GM10248 (cell line): ENCODE measurements at places on chromosomes 12 and 14.

GRCh38 chr14:45199230-45199629 is 53.8 kb downstream of the MIS18BP1 start:
- DNase-seq, result no peak

GRCh38 chr14:31257244-31257553 is 49.6 kb upstream of the HECTD1 start:
- no peak for DNase-seq

GRCh38 chr14:75441728-75442127 is 13.9 kb downstream of the JDP2 start:
- DNase-seq, result no peak

- no peak for DNase-seq
Measured at GRCh38 chr14:54610051-54610977, 43.4 kb downstream of the SAMD4A start.

DNA sequence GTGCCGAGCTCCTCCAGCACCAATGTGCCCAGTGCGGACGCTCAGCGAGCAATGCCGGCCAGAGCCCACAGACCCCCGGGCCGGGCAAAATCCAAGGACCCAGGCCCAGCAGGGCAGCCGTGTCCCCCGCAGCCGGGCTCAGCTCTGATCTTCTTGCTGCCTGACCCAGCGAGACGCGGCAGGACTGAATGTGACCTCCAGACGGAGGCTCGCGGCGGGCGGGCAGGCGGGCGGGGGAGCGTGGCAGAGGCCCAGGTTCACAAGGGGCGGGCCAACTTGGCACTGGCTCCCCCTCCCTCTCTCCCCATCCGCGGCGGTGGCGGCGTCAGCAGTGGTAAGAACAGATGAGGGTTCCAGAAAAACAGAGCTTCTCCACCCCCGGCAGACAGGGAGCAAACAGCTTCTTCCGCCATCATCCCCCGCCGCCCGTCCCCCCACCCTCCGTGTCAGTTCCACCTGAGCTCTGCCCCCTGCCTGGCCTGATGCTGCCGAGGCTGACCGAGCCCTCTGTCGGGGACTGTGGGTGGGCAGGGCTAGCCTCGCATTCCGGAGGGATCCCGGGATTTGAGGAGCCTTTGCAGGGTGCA is 94.3 kb downstream of the RFLNA start:
- DNase-seq, result no peak

GRCh38 chr12:128863957-128864356 is 10.7 kb downstream of the GLT1D1 start:
- no peak for DNase-seq

DNA sequence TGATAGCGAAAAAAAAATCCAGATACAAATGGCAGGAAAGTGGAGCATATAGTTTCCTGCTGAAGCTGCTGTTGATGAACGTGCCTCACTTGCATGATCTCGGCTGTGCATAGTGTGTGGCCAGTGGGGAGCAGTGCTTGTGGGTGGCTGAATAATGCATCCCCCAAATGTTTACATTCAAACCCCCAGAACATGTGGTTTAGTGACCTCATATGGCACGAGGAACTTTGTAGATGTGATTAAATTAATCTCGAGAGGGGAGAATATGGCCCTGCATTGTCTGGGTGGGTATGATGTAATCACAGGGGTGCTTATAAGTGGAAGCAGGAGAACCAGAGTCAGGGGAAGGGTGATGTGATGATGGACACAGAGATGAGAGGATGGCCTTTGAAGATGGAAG is 425.0 kb downstream of the TMEM121 start:
- DNase-seq, result no peak

GRCh38 chr12:83690465-83690864 is 1003.8 kb downstream of the TMTC2 start:
- no peak for DNase-seq

GRCh38 chr14:58760121-58760520 is 122.4 kb downstream of the DACT1 start:
- DNase-seq, result no peak

DNA sequence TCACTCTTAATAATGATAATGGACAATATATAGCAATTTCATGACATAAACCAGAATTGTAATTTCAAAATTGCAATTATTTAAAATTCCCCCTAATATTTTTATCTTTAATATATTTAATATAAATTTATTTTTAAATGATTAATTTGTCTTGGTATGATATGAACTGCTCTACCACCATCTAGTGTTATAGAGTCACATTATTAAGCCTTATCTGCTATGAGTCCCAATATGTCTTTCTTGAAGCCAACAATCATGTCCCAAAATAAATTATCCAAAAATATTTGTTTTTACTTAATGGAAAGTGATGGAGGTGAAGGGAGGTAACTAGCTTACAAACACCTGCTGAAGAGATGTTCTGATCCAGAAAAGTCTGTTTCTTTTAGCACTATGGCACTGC is 151.4 kb downstream of the KCNC2 start:
- no peak for DNase-seq

- no peak for DNase-seq
Measured at GRCh38 chr14:20112321-20112720, 1.8 kb downstream of the OR4K17 start.

DNA sequence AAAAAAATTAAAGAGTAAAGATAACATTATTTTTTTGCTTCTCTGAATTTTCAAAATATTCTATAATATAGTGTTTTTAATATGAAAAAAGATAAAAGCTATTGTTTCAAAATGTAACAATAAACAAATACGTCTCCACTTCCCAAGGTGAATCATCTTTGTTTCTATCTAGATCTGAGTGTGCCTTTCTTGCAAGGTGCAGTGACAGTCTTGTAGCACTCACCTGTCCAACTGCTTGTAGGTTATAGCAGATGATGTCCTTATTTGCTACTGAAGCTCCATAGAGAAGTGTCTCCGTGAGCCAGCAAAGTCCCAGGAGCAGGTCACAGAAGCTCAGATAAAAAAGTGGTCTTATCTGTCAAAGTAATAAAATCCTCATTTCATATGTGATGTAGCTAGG is 21.4 kb downstream of the TMEM116 start:
- no peak for DNase-seq

DNA sequence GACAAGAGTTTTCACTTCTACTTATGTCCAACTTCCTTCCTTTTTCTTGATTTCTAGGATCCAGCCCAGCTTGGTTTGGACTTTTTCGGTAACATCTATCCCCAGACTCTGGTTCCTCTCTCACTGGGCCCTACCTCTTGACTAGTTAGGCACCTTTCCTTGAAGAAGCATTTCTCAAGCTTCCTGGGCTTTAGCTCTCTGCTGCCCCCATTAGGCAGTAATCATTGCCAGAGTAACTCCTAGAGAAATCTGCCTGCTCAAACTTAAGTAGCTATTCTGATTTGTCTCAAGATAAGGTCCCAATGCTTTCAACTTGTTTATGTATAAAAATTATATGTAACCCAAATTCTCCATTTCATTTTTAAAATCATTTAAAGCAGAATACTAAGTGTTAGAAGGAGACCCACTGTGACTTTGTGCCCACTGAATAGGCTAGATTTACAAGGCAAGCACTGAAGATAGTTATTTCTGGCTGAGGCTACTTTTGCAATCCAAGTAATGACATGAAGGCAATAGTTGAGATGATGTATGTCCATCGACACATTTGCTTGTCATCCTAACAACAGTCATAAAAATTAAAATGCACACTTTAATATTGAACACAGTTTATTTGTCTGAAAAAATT is 275.0 kb upstream of the G2E3 start:
- DNase-seq, result peak; percentile 16

GRCh38 chr14:105847400-105847799 is 321.0 kb downstream of the TMEM121 start:
- no peak for DNase-seq

- peak; percentile 52 for DNase-seq
Measured at GRCh38 chr12:14185427-14186192, 179.9 kb upstream of the ATF7IP start.

DNA sequence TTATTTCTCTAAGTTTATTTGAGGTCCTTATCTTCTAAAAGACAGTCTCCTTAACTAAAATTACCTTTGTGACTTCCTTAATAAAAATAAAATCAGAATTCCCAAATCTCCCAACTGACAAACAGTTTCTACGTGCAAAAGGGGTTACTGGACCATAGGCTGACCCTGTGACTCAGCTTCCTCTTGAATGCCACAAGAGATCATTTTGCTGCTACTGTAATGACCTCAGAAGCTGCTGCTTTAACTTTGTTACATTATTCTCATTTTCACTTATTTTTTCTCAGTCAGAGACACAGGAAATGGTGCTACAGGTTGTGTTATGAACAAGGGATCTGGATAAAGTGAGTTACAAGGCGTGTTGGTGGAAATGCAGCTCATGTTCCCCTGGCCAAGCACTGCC is 132.2 kb upstream of the TMTC2 start:
- peak; percentile 34 for DNase-seq

DNA sequence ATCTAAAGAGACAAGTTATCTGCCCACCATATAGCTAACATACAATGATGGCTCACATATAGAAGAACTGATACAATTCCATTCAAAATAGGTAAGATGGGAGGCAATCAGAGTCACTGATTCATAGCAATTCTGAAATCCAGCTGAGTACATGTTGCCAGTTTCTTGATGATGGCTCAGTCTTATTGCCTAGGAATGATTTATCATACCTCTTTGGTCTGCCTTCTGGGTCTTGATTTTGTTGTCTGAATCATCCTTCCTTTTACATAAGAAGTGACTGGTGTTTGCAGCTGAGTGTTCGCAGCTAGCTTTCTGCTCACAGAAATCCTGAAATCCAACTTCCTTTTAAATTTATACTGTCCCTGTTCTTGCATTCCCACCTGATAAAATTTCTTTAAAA is 463.2 kb upstream of the MGAT4C start:
- no peak for DNase-seq

DNA sequence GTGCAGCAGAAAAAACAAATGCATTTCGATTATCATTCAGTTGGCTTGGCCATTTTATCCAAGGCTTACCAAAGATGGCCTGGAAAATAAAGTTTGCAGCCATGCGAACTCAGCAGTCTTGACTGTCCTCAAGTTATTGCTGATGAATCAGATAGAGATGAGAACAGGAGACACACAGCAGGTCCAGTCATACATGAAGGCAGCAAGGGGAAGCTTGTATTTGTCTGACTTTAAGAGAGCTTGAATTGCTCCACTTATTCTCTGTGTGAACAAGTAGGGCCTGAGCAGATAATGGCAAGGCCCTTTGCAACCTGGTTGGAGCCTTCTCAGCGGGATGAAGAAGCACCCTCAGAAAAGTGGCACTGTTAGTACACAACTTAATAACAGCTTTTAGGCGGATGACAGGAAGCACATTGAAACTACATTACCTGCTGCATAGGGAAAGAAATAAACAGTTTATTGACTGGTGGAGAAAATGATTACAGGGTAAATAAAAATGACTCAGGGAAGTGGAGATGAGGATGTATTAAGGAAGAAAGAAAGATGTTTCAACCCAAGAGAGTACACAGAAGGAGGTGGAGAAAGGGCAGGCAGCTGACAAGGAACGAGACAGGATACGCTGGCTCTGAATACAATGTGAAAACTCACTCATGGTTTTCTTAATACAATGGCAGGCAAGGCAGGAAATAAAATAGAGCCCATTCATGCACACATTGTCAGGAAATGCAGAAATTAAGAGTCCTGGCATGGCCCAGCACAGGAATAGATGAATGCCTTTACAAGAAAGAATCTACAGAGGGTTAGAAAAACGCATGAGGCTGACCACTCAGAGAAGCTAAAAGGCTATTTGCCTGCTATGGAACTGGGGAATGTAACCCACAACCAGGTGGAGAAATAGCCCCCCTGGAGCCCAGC is 128.4 kb downstream of the GALC start:
- no peak for DNase-seq

DNA sequence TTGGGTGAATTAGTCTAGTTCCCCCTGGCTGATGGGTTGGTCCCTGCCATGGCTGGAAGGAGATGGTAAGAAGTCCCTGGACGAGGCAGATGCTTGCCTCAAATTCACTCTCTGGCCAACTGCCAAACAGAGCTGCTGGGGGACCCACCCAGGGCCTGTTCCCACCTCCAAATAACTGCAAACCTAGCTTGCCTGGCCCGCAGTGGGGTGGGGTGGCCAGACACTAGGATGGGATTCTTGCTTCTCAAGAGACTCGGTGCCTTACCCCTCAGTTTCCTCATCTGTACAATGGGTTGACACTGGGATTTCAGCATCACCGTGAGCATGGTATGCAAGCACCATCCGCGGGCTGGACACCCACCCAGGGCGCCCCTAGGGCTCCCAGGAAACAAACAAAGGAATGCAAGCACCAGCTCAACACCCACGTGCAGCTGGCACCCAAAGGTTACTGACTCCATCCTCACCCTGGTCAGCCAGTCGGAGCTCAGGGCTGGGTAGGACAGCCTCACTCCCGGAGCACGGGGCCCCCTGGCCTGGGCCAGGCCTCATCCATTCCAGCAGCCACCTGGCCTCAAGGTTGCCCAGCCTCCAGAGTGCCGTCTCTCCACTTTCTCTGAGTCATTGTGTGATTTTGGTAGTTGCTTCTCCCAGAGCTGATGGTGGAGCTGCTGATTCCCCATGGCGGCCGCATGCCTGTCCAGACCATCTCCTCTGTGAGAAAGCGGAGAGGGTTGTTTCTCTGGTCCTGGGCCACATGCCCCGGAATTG is 205.2 kb upstream of the RTL1 start:
- no peak for DNase-seq

GRCh38 chr14:20684662-20685456 is 499 bp downstream of the RNASE4 start:
- DNase-seq, result no peak
